ENCODE measurements at places on chromosomes 4 and X.

DNA sequence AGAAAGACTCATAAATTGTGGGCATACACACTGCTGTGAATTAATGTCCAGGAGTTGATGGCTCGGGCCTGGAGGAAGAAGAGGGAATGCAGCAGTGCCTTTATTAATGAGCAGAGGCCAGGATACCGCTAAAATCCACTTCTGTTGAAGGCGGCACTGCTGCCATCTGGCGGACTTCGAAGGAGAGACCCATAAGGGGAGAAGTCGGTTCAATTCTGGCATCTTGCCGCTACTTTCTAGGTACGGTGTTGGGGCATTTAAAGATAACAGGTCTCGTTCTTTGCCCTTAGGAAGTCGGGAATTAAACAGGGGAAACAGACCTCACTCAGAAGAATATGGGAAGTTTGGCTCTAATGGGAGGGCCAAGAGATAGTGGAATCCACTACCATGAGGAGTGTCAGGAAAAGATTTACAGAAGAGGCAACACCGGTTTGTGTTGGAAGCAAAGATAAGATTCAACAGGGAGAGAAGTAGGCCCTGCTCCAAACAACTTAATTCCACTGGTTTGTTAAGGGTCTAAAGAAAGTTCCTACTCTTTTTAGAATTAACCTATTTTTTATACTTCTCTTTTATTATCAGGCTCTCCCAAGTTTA, 133.6 kb upstream of the GIMD1 start:
- DNase-seq: no peak

GRCh38 chr4:10106421-10107039, 10.1 kb downstream of the WDR1 start:
- no peak for DNase-seq

GRCh38 chr4:25919676-25920075, 5.7 kb downstream of the SMIM20 start:
- DNase-seq: no peak

- no peak for DNase-seq
Measured at GRCh38 chr4:183945741-183946140, 40.6 kb downstream of the STOX2 start.

- no peak for DNase-seq
Measured at GRCh38 chrX:19569930-19570329, 54.6 kb upstream of the MAP3K15 start.

GRCh38 chr4:30716158-30716557, 4.0 kb upstream of the PCDH7 start:
- DNase-seq: no peak

DNA sequence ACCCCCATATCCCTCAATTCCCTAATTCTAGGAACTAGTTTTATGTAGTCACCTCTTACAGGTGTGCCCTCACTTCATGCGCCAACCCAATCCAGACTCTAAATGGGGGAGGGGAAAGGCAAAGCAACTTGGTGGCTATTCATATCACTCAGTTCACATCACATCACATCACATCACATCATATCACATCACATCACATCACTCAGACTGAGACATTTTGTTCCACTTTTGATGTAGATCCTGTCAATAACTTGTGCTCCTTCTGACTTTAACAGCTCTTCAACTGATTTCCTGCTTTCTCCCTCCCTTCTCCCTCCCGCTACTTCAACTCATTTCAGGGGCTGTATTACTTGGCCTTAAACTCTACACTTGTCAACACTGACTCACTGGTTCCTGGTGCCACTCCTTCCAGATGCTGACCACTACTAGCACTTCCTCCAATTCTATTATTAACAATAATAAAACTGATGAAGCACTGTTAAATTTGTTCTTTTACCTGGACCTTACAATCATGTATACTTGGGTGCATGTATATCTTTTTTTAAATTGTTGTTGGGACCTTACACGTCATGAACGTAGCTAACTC, 29.1 kb upstream of the PLS3 start:
- no peak for DNase-seq

DNA sequence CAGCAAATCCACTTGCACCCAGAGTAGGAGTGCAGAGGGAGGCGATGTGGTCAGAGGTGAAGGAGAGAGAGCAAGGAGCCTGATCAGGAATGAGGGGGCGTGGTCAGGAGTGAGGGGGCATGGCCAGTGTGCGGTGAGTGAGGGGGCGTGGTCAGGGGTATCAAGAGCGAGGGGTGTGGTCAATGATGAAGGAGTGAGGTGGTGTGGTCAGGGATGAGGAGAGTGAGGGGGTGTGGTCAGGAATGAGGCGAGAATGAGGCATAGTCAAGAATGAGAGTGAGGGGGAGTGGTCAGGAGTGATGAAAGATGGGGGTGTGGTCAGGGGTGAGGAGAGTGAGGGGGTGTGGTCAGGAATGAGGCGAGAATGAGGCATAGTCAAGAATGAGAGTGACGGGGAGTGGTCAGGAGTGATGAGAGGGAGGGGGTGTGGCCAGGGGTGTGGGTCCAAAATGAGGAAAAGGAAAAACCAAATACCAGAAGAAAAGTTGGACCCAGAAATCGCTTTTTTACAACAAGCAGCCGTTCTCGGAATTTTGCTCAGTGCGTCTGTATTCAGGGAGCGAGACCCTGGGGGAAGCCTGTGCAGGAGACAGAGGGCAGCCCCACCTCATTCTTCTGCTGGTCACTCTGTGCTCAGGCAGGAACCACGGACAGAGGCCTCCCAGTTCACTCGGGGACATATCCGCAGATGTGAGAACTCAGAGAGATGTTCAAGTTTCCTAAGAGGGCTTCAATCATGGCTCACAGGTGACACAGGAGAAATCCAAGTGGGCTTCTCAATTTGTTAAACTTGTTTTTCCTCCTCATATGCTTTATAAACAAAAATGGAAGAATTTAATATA, 47.5 kb downstream of the MAGEA1 start:
- DNase-seq: no peak

DNA sequence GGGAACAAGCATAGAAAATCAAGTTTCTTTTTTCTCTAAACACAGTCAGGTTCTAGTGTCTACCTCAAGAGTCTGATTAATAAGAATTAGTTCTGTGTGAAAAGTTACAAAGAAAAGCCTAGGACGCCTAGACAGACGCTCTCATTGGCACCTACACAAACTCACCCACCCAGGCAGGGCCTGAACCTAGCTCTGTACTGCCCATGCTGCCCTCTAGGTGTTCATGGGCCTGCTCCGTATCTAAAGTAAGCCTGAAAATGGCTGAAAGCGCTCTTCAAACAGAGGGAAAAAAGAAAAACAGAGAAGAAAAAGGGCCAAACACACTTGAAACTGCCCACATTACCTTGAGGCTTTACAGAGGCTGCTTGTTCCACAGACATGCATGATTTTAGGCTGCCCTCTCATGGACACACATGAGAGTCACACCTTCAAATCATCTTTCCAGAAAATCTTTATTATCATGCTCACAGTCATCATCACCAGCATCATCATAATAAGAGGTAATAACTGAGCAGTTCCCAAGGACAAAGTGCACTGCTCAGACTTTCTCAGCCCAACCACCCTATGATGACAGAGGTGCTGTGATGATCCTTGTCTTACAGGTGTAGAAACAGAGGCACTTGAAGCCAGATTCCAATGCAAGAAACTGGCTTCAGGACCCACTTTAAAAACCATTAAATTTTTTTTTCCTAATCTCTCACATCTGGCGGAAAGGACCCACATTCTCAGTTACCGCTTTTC, 49.6 kb downstream of the MAP7D2 start:
- peak; percentile 54 for DNase-seq

GRCh38 chr4:16843831-16844508, 54.5 kb downstream of the LDB2 start:
- DNase-seq: no peak

GRCh38 chr4:96448315-96448872, 608.5 kb downstream of the PDHA2 start:
- no peak for DNase-seq

GRCh38 chr4:46931981-46932380, 22.9 kb upstream of the COX7B2 start:
- no peak for DNase-seq

GRCh38 chrX:80876877-80877276, 67.2 kb upstream of the BRWD3 start:
- no peak for DNase-seq

DNA sequence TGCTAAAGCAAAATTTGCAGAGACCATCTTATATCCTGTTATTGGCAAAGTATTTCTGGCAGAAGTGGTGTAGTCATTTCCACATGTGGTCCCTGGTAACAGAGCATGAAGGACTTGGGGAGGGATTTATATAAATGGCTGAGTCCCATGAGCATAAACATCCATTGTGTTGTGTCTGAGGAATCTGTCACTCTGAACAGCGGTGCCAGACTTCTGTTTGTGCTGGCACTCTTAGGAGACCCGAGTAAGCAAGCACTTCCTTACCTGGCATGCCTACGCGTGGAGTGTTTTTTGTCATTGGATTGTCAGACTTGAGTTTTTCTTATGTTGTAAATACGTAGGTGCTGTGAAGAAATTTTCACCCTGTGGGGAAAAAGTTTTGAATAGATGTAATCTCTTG, 285.9 kb downstream of the ARHGAP10 start:
- no peak for DNase-seq

DNA sequence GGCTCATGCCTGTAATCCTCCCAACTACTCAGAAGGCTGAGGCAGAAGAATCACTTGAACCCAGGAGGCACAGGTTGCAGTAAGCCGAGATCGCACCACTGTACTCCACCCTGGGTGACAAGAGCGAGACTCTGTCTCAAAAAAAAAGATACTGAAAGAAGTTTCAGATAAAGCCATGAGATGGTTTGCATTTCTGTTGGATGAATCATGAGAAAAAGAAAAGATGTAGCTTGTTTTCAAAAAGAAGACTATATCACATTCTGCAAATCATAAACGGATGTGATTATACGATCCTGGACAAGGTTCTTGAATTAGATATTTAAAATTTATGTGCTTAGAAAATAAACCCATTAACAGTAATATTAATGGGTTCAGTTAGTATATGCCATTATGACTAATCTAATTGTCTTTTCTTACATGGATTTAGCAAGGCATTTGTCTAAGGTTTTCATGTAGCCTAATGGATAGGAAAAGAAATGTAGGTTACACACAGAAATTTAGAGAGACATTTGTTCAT, 345.9 kb downstream of the SLC7A11 start:
- no peak for DNase-seq

DNA sequence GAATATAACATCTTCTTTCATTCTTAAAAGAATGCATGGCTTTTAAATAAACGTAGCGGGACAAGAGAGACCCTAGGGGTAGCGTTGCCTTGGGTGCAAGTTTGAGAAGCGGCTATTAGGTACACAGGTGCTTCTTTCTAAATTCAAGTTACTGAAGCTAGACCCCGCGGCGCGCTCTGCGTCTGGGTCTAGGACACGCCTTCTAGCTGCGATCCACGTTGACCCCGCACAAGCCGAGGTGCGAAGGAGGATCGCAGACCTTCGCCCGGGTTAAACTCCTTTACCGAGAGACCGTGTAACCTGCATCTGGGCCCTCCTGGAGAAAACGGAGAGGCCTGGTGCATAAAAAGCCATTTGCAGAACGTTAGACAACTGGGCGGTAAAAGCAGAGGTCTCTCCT, 25.5 kb upstream of the EXOC1L start:
- DNase-seq: no peak

GRCh38 chr4:128468123-128468989, 180.7 kb upstream of the PGRMC2 start:
- DNase-seq: peak; percentile 38

DNA sequence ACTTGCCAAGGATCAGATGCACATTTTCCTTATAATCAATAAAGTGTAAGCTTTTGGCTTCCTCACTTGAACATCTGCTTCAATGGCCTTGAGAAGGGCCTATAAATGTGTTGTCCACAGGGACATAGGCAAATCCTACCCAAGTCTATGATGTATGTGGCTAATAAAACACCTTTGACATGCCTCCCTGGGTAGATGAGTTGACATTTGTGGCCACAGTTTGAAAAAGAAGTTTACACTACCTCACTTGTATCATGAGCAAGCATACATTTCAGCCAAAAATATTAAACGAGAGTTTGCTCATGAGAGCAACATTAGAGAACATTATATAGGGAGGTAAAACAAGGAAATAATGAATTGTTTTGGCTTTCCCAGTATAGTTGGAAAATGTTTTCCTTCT, 1067.7 kb downstream of the C4orf33 start:
- DNase-seq: no peak

DNA sequence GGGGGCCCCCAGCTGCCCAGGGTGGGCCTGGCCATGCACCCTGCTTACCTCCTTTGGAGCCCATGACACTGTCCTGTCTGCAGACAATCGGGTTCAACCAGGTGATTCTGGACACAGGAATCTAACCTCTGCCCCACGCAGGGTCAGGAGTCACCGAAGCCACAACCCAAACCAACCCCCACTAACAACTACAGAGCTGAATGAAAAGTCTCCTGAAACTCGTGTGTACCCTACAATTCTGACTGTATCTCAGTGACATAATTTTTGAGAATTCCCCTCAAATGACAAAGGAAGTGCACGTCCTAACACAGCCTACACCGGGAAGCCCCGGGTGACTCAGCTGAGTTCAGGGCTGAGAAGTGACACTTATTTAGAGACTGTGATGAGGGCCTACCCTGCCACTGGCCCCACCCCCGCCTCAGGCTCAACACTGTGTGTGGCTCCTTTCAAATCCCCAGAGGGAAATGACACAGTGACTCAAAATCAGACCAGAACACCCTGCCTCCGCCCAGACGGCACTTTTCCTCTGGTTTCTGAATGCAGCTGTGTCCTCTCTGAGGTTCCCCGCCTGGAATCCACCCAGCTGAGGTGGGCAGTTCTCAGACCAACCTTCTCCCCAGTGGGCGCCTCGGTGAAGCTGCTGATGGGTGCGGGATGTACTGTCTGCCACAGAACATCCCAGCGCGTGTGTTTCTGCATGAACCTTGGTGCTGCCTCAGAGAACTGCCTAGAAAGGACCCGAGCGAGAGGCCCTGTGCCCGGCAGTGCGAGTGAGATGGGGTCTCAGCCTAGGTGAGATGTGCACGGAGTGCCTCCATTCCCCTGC, 9.9 kb downstream of the TNIP2 start:
- DNase-seq: no peak
